Hematopoietic multipotent progenitor cell treated with erythropoietin and hydrocortisone succinate and interleukin-3 and kit ligand, for 4 days (in vitro differentiated cells): ENCODE measurements at places on chromosomes 6 and 20.
A peak's percentile ranks its signal among the peaks of the same experiment; 100 is the strongest.

DNA sequence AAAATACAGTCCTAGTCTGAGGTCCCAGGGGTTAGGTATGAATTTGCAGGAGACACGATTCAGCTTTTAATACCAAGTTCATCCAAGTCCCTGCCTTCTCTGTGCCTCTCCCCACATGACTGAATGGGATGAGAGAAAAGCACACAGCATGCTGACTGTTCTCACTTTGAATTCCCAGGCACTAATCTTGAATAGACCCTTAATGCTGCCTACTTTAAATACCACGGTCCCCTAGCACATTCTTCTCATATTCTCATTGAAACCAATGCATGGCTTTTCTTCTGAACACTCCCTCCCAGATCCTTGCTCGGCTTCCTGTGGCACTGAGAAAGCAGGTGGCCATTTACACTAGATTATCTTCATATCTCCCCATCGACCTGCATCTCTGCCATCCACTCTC, 30.1 kb upstream of the SCAF8 start:
- no peak for DNase-seq

GRCh38 chr6:137914530-137915193, 47.6 kb downstream of the TNFAIP3 start:
- DNase-seq: peak; percentile 69

DNA sequence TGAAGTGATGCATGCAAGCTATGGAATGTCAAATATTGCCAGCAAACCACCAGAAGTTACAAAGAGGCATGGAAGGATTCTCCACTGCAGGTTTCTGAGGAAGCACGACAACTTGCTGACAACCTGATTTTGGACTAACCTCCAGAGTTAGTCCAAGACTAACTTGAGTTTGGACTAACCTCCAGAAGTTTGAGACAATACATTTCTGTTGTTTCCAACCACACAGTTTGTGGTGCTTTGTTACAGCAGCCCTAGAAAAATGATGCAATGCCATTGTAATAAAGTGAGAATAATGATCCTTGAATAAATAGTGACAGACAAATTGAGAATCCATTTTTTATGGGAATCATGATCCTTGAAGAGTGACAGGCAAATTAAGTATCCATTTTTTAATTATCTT, 169.9 kb upstream of the HDDC2 start:
- DNase-seq: no peak

DNA sequence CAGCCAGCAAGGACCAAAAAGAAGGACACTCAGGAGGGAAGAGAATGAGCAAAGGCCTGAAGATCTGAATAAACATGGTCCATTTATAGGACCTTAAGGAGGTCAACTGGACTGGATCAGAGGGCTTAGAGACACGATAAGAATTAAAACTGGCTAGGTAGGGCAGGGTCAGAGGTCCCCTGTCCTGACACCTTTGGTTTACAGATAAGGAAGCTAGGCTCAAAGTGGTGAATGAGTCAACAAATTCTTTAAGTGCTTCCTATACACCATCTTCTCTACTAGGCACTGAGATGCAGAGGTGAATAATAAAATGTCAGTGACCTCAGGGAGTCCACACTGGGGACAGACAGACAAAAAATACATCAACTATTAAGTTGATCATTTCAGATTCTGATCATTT, 70.3 kb downstream of the HIVEP2 start:
- DNase-seq: peak; percentile 42

- DNase-seq: peak; percentile 42
Measured at GRCh38 chr20:44211177-44212039, 837 bp upstream of the OSER1 start.

- peak; percentile 61 for DNase-seq
Measured at GRCh38 chr20:4519534-4519933, 202.2 kb upstream of the PRND start.

DNA sequence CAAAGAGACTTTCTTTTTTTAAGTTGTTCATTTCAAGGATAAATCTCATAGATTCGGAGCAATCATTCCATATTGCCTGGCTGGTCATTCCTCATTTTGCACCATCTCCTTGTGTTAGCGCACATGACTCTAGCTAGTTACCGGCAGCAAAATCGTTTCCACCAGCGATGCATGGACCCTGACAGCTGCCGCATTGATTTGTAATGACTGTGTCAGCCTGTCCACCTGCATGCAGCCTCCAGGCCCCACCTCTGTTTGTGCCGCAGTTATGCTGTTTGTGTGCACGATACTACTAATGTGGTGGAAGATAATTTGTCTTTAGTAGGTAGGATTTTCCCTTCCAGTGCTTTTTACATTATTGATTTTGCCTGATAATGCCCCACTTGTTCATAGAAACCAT, 164.0 kb downstream of the TBC1D7 start:
- DNase-seq: no peak

- no peak for DNase-seq
Measured at GRCh38 chr6:160431791-160432404, 83.7 kb downstream of the SLC22A3 start.

- DNase-seq: peak; percentile 98
Measured at GRCh38 chr6:41920921-41921711, at the start of the genes BYSL and MED20. Gene BYSL, plus strand, starts transcription at chr6:41921499. Its CDS starts 64 bp downstream, at chr6:41921563. Gene MED20, minus strand, starts transcription at chr6:41921139. Its CDS starts 121 bp downstream, at chr6:41921018.

- DNase-seq: peak; percentile 87
Measured at GRCh38 chr6:46419576-46420002, 71.7 kb downstream of the RCAN2 start.

GRCh38 chr6:129314575-129314974, 395.4 kb downstream of the ARHGAP18 start:
- DNase-seq: no peak

DNA sequence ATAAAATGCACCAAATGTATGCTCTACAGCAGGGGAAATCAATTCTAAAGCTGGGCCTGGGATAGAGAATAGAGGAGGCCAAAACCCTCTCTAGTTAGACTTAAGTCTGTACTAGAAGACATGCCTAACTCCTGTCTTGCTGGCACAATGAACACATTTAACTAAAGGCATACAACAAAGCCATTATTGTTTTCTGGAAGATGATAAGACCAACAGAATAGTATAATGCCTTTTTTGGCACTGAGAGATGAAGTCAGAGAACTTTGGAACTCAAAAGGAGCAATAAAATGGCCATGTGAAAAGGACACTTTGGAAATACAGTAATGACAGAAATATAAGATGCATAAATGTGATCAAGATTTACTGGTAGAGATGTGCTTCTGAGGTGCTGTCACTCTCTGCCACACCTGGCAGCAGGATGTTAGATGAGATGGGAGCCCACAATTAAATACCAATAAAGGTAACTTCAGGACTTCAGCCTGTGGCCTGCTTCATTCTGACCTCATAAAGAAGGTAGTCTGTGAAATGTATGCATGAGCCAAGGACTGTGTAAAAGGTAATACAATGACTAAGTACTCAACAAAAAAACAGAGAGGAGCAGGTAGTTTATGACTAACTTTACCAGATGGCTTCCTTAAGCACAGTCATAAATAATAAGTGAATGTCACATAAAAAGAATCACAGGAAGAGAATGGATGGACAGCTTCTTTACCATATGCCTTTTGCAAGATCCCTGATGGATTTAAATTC, 333.4 kb downstream of the BCKDHB start:
- no peak for DNase-seq

DNA sequence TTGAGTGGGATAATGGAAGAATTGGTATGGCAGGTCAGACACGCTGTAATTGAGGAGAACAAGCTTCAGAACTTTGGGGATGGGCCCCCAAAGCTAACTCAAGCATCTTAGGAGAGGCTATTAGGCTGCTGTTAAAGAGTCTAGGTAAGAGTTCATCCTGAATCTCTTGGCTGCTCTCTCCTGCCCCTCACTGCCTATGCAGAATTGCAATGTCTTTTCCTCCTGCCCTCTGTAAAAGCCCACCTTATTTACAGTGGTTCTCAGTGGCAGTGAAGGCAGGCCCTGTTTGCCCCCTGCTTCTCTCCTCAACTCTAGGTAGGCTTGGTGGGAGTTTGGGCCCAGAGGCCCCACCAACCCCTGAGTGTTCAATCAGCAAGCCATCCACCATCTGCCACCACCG, 55.0 kb downstream of the LYRM2 start:
- no peak for DNase-seq

GRCh38 chr6:155185544-155185943, 78.3 kb upstream of the CLDN20 start:
- DNase-seq: no peak

GRCh38 chr6:36735110-36736071, 37.8 kb downstream of the RAB44 start:
- peak; percentile 72 for DNase-seq

DNA sequence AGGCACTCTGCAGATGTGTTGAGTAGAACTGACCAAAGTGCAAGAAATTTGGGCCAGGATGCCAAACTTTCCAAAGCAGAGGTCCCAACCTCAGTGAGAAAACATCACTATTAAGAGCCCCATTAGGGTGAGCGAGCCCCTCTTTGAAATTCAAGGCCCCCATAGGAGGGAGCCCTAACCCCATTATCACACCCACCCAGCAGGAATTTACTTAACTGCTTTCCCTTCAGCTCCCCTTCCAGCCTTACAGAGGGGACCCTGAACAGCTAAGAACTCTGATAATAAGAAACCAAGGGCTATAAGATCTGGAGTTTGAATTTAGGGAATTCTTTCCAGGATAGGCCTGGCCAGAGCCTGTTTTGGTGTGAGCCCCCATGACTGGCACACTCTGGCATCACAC, 130.6 kb downstream of the NFATC2 start:
- peak; percentile 50 for DNase-seq

DNA sequence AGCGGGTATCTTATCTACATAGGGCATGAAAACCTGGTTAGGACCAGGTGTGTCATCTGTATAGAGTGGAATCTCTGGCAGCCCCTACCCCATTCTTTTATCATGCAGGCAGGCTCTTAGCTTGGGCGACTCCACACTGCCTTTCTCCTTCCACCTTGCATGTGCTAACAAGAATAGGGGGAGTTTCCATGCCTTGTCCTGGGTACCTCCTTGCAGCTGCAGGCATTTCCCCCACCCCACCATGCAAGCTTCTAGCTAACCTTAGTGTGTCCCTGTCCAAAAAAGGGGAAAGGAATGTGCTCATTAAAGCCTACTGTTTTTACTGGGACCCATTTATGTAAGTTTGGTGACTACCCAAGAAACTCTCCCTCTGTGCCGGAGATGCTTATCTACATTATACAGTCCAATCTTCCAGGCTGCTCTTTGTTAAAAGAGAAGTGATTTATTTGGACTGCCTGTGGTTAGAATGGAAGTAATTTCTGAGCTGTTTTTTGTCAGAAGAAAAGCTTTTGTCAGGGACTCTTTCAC, 10.5 kb upstream of the CEP43 start:
- no peak for DNase-seq

DNA sequence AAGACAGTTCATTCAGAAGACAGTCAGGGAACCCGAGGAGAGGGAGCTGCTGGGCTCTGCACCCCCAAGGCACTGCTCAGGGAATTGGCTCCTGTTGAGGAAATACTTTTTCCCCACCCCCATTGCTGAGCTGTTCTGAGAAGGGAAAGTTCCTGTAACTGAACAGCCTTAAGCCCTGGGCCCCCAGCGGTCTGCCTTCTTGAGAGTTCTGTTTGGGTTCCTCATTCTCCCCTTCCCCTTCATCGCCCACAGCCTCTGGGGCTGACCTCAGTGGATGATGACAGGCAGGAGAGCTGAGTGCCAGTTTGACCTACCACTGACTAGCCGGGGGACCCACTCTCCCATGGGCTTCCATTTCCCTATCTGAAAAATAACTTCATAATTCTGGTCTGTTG, 10.7 kb downstream of the HCK start:
- peak; percentile 86 for DNase-seq

GRCh38 chr6:55208478-55209458, 34.5 kb downstream of the HCRTR2 start:
- DNase-seq: no peak

DNA sequence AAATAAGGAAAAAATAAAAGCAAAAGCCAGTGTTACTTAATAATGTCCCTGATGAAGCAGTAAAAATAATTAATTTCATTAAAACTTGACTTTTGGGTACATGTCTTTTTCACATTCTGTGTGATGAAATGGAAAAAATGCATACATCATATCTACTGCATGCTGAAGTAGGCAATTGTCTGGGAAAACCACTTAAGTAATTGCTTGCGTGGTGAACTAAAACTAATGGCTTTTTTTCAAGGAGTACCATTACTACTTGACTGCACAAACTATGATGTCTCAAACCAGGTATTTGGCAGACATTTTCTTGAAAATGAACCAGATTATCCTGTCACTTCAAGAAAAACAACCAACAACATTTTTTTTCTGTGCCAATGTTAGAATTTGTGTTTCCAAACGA, 91.3 kb upstream of the AKIRIN2 start:
- DNase-seq: no peak

DNA sequence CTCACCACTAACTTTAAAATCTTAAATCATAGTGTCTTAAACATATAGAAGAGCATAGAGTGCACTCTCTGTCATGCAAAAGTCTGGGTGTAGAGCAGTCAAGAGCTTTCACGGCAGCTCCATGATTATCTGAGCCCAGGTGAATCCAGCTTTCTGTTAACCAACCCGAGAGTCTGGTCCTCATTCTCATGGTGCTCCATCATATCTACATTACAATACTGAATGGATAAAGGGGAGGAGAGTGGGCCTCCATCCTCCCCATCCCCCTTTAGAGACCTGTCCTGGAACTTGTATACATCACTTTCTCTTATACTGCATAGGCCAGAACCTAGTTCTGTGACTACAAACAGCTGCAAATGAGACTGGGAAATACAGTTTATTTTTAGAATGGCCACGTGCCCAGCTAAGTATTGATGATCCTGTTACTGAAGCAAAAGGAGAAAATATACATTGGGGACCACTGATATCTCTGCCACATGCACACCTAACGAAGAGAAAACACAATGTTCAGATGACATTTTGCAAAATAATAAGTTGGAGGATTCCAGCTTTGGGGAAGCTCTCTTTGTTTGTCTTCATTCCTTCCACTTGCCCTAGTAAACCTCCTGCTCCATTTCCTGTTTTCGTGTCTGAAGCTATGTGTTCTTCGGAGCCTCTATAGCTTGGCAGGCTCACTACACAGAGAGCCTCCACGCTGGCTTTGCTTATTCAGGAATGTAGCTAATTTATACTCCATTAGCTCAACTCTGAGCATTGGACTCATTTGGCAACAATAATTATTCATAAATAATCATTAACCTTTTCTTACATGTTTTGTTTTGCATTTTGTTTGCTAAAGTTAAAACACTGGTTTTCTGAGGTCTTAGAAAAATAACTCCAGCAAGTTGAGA, 110.1 kb downstream of the IYD start:
- no peak for DNase-seq

- DNase-seq: peak; percentile 50
Measured at GRCh38 chr6:152100183-152100618, 292.7 kb downstream of the ESR1 start.

DNA sequence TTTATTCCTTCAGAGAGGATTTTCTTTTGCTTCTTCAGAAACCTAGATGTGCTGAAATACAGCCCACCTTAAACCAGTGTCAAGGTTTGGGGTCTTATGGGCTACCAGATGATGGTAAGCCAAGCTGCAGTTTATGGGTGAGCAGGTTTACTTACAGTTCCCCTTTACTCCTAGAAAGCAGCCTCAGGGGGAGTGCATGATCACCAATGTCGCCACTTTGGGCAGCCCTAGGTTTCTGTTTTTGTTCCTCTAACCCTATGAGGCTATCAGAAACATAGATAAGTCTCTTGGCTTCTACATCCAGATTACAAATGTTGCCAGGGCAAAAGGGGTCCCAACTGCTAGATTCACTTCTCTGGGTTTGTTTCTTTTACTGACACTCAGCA, 67.2 kb downstream of the TRIM27 start:
- no peak for DNase-seq
